ENCODE measurements at places on chromosomes 16 and 17.

GRCh38 chr17:2025622-2026309, 632 bp upstream of the RTN4RL1 start:
- H3K4me1 ChIP-seq = peaks cover 23% of the 10 kb centered on the region
- H3K4me3 ChIP-seq = peak overlapping the region; percentile 75
- H3K27me3 ChIP-seq = peaks cover 52% of the 10 kb centered on the region

GRCh38 chr17:81576621-81577277, 24.6 kb upstream of the FAAP100 start:
- peaks cover 87% of the 10 kb centered on the region for H3K36me3 ChIP-seq
- peak overlapping the region; percentile 66 for H3K27ac ChIP-seq
- no peak overlapping the region for H3K4me3 ChIP-seq
- no peak for DNase-seq
- H3K4me1 ChIP-seq = peaks cover 24% of the 10 kb centered on the region

DNA sequence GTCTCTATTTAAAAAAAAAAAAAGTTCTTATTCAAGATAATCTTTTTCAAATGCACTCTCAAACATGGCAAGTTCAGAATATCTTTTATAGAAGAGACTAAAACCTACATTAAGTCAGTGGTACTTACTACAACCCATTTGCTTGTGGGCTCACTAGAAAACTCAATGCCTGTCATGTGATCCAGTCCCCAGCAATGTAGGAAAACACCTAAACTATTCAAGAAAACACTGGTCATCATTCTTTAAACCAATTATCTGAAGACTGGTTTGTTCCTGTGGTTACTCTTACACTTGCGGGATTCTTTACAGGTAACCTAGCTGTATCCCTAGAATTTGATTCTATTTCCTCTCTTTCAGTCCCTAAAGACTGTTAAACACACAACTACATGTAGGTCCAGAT, 19.6 kb downstream of the MED13 start:
- DNase-seq = no peak
- H3K27ac ChIP-seq = no peak overlapping the region
- H3K27me3 ChIP-seq = no peaks in the 10 kb centered on the region
- H3K4me1 ChIP-seq = peaks cover 53% of the 10 kb centered on the region
- H3K4me3 ChIP-seq = no peak overlapping the region
- peaks cover 81% of the 10 kb centered on the region for H3K36me3 ChIP-seq

DNA sequence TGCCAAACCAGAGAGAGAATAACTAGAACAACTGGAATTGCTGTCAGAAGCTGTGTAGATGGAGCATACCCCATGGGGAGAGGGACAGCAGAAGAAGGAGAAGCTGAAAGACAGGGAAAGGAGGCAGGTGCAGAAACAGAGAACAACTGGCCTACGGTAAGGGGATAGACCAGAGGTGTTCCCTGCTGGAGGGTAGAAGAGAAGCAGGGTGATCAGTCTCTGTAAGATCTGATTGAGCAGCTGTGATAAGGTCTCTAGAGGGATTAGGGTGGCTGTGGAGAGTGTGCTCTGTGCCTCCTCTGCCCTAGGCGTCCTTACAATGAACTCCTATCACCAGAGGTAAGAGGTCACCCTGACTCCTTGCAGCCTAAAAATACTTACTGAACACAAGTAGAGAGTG, 30.4 kb upstream of the HS3ST3B1 start:
- H3K4me3 ChIP-seq = no peak overlapping the region
- no peaks in the 10 kb centered on the region for H3K36me3 ChIP-seq

- no peaks in the 10 kb centered on the region for H3K27me3 ChIP-seq
- no peak overlapping the region for H3K27ac ChIP-seq
- DNase-seq = no peak
- peaks cover 18% of the 10 kb centered on the region for H3K4me1 ChIP-seq
- peaks cover 10% of the 10 kb centered on the region for H3K36me3 ChIP-seq
- no peak overlapping the region for H3K4me3 ChIP-seq
Observed at GRCh38 chr16:87947356-87948118, 3.7 kb upstream of the BANP start.

- H3K4me3 ChIP-seq = no peak overlapping the region
- no peaks in the 10 kb centered on the region for H3K27me3 ChIP-seq
- H3K4me1 ChIP-seq = no peaks in the 10 kb centered on the region
- no peaks in the 10 kb centered on the region for H3K36me3 ChIP-seq
Observed at GRCh38 chr16:48503779-48504178, 106.2 kb downstream of the N4BP1 start.

- peaks cover 59% of the 10 kb centered on the region for H3K4me1 ChIP-seq
- H3K27me3 ChIP-seq = no peaks in the 10 kb centered on the region
- H3K27ac ChIP-seq = peak overlapping the region; percentile 91
- peak; percentile 81 for DNase-seq
- peak overlapping the region; percentile 44 for H3K4me3 ChIP-seq
Observed at GRCh38 chr16:75074920-75075687, 41.5 kb downstream of the LDHD start.

DNA sequence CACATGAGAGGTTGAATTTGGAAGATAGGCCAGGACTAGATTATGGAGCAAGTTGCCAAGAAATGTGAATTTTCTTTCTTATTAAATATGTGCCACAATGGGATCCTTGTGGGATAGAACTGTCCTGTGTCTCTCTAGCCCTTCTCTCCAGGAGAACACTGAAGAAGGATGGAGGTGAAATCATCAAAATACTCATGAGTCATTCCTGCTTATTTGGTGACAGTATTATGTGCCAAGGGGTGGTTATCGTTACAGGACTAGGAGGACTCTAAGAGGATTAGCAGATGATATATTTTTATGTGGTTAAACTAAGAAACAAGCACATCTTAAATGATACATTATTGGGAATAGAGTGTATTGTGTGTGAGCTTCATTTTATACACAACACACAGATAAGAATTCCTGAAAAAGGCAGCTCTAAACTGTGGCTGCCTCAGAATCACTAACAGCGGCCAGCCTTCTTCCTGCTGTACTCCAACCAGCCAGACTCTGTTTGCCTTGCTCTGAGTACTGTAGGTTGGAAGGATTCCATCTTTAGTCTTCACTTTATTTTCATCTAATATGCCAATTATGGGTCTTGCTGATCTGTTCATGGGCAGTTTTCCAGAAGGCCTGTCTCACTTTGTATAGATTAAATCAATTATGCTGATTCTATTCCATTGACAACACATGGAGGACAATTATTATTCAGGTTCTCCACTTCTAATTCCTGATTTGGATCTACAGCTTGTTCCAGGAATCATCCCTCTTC, 325.8 kb downstream of the ABCC12 start:
- H3K4me3 ChIP-seq = no peak overlapping the region
- no peaks in the 10 kb centered on the region for H3K36me3 ChIP-seq
- DNase-seq = no peak

- peaks cover 19% of the 10 kb centered on the region for H3K36me3 ChIP-seq
- H3K27me3 ChIP-seq = no peaks in the 10 kb centered on the region
- peak overlapping the region; percentile 96 for H3K27ac ChIP-seq
- H3K4me3 ChIP-seq = peak overlapping the region; percentile 77
Observed at GRCh38 chr17:42248351-42249179, 27.6 kb downstream of the STAT5B start.

- H3K27ac ChIP-seq = peak overlapping the region; percentile 71
- no peak overlapping the region for H3K4me3 ChIP-seq
- peaks cover 85% of the 10 kb centered on the region for H3K36me3 ChIP-seq
- peaks cover 70% of the 10 kb centered on the region for H3K4me1 ChIP-seq
- H3K27me3 ChIP-seq = no peaks in the 10 kb centered on the region
Observed at GRCh38 chr17:80853076-80853475, 138.6 kb upstream of the CHMP6 start.

- DNase-seq = no peak
- H3K36me3 ChIP-seq = peaks cover 5% of the 10 kb centered on the region
- no peak overlapping the region for H3K27ac ChIP-seq
- peaks cover 2% of the 10 kb centered on the region for H3K4me1 ChIP-seq
- H3K27me3 ChIP-seq = no peaks in the 10 kb centered on the region
Observed at GRCh38 chr16:47320546-47321310, 140.1 kb downstream of the ITFG1 start.

GRCh38 chr16:84749815-84750214, 50.0 kb downstream of the USP10 start:
- DNase-seq = no peak
- H3K27ac ChIP-seq = no peak overlapping the region
- peaks cover 56% of the 10 kb centered on the region for H3K4me1 ChIP-seq
- H3K27me3 ChIP-seq = no peaks in the 10 kb centered on the region
- no peak overlapping the region for H3K4me3 ChIP-seq

DNA sequence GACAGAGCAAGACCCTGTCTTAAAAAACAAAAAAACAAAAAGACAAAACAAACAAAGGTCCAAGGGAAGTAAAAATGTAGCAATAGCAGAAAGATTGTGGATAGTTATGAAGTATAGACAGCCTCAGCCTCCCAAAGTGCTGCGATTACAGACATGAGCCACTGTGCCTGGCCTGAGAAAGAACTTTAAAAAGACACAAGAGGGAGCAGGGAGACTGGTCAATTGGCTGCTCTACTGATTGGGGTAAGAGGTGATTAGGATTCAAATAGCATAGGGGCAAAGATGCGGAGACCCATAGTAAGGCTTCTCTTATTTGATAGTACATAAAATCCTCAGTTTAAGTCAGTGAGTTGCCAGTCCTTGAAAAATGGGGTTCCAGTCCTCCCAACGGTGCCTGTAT, 518.2 kb upstream of the GOT2 start:
- H3K4me3 ChIP-seq = no peak overlapping the region
- H3K36me3 ChIP-seq = no peaks in the 10 kb centered on the region
- no peaks in the 10 kb centered on the region for H3K4me1 ChIP-seq
- H3K27me3 ChIP-seq = no peaks in the 10 kb centered on the region
- no peak overlapping the region for H3K27ac ChIP-seq

DNA sequence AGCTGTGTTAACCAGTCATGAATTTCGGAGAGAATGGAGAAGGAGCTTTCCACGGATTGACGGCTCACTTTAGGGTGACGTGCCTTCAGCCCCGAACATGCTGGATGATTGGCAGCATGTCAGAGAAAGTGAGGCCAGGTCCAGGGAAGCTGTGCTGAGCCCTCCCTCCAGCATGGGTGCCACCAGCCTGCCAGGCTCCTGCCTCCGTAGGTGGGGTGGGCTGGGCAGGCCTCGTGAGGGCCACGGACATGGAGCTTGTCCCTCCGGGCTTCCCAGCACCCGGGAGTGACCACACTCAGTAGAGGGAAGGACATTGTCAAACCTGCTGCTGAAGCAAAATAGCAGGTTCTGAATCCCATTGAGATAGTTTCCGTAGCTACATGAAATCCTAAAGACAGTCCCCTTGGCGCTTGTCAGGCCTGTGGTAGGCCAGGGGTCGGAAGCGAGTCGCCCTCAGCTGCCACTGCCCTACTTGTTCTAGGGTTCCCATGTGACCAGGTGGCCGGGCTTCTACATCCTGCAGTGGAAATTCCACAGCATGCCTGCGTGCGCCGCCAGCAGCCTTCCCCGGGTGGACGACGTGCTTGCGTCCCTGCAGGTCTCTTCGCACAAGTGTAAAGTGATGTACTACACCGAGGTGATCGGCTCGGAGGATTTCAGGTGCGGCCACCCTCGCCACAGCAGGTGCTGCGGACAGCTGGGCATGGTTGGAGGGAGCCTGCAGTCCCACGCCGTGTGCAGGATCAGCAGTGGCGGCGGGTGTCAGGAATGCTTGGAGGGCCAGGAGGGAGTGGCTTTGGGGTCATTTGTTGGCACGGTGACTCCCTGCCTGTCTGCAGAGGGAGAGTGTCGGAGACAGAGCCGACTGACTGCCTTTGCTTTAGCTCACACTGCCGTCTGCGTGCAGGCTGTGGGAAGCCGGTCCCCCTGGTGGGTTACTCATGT, 72.3 kb downstream of the SEC14L1 start:
- DNase-seq = no peak
- H3K36me3 ChIP-seq = peaks cover 82% of the 10 kb centered on the region
- H3K27ac ChIP-seq = no peak overlapping the region
- H3K4me3 ChIP-seq = no peak overlapping the region

GRCh38 chr17:70172923-70173322, 3.6 kb downstream of the KCNJ2 start:
- no peak for DNase-seq
- H3K27ac ChIP-seq = no peak overlapping the region
- H3K27me3 ChIP-seq = peaks cover 52% of the 10 kb centered on the region
- no peak overlapping the region for H3K4me3 ChIP-seq
- peaks cover 20% of the 10 kb centered on the region for H3K4me1 ChIP-seq
- no peaks in the 10 kb centered on the region for H3K36me3 ChIP-seq

DNA sequence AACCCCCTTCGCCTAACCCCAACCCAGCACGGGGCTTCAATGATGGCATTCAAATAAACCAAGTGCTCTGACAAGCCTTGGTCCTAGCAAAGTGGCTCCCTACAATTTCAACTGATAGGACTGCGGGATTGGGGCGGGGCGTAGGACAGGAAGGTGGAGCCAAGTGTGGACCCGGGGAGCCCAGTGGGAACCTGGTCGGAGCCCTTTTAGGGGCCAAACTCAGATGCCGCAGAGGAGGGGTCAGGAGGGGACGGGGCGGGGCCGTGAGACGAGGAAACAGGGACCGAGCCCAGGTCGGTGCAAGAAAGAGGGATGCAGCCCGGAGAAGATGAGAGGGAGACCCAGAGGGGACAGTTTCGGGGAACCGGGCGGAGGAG, 13.2 kb upstream of the CDIPT start:
- H3K27me3 ChIP-seq = peaks cover 37% of the 10 kb centered on the region
- no peak overlapping the region for H3K27ac ChIP-seq
- H3K4me3 ChIP-seq = peak overlapping the region; percentile 65
- peak; percentile 38 for DNase-seq

GRCh38 chr17:5365831-5366230, 53.6 kb downstream of the NUP88 start:
- no peak overlapping the region for H3K4me3 ChIP-seq
- H3K27me3 ChIP-seq = no peaks in the 10 kb centered on the region
- peaks cover 2% of the 10 kb centered on the region for H3K4me1 ChIP-seq
- H3K36me3 ChIP-seq = peaks cover 82% of the 10 kb centered on the region

GRCh38 chr16:86892509-86892908, 314.2 kb downstream of the FOXL1 start:
- H3K36me3 ChIP-seq = no peaks in the 10 kb centered on the region
- DNase-seq = no peak
- H3K27ac ChIP-seq = no peak overlapping the region
- no peak overlapping the region for H3K4me3 ChIP-seq
- no peaks in the 10 kb centered on the region for H3K4me1 ChIP-seq

- H3K4me1 ChIP-seq = peaks cover 66% of the 10 kb centered on the region
- H3K36me3 ChIP-seq = peaks cover 15% of the 10 kb centered on the region
- peak overlapping the region; percentile 84 for H3K4me3 ChIP-seq
- no peaks in the 10 kb centered on the region for H3K27me3 ChIP-seq
Observed at GRCh38 chr16:69188716-69189115, 1.8 kb downstream of the SNTB2 start.

DNA sequence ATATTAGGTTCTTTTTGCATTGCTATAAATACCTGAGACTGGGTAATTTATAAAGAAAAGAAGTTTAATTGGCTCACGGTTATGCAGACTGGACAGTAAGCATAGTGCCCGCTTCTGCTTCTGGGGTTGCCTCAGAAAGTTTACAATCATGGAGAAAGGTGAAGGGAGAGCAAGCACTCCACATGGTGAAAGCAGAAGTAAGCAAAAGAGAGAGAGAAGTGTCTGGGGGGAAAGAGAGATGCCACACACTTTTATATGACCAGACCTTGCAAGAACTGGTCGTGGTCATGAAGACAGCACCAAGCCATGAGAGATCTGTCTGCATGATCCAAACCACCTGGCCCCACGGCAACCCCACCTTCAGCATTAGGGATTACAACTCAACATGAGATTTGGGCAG, 45.4 kb downstream of the KCNJ16 start:
- H3K36me3 ChIP-seq = no peaks in the 10 kb centered on the region
- no peak overlapping the region for H3K27ac ChIP-seq
- H3K4me1 ChIP-seq = no peaks in the 10 kb centered on the region
- H3K4me3 ChIP-seq = no peak overlapping the region
- H3K27me3 ChIP-seq = no peaks in the 10 kb centered on the region
